Activated naive CD4-positive, alpha-beta T cell treated with anti-CD3 and anti-CD28 coated beads, Interleukin-2, amount 50 U/mL, for 16 hours (primary cell): ENCODE measurements at places on chromosomes 3 and 15.

GRCh38 chr3:117084739-117085270 lies 375.2 kb downstream of the TUSC7 start:
- DNase-seq: no peak

DNA sequence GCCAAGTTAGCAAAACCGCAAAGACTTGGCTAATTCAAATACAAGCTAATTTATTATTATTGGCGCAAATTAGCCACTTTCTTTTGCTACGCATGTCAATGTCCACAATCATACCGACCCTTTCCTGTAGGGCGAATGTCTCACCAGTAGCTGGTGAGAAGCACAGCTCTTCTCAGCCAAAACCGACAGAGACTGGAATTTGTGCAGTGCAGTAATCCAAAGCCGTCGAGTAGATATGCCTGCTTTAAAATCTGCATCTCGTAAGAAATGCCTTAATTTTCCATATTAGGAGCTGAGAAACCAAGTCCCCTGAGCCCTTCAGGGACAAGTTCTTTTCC lies 614 bp upstream of the MINDY2 start:
- no peak for DNase-seq

DNA sequence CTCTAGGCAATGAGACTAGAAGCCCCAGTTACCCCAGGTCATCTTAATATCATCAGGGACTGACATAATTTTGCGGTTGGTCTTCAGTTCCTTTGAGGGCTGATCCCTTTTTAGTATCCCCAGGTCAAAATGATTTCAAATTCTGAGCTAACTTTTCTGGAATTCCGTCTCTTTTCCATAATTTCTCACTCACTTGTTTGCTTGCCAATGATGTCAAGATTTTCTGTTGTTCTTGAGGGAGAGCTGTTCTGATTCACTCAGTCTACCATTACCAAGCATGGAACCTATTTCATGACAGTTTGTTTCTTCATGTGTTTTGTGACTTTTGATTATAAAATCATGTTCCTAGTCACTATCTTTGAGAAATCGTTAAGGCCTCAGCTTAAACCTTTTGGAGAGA lies 190.5 kb upstream of the LYSMD4 start:
- no peak for DNase-seq

DNA sequence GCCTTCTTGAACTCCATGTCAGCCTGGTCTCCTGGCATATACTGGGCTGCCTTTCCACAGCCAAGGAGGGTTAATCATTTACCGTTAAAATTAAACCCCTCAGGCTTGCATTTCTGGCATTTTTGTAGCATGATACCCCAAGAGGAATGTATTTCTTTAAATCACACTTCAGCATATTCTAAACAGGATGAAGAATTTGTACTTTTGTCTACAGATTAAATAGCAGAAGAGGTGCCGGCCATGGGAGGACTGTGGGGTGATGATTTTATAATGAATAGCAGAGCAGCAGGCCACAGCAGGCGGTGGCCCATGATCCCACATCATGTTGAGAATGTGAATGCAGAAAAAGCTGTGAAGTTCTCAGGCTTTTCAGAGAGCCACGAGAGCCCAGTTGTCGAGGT lies 90.2 kb downstream of the ARNT2 start:
- no peak for DNase-seq
